Stimulated activated CD8-positive, alpha-beta memory T cell treated with anti-CD3 and anti-CD28 coated beads, Interleukin-4, amount 100 ng/mL, for 1 hour (primary cell): ENCODE measurements at places on chromosomes 4 and X.

GRCh38 chr4:58957711-58958110 lies 1847.5 kb upstream of the IGFBP7 start:
- DNase-seq = no peak

DNA sequence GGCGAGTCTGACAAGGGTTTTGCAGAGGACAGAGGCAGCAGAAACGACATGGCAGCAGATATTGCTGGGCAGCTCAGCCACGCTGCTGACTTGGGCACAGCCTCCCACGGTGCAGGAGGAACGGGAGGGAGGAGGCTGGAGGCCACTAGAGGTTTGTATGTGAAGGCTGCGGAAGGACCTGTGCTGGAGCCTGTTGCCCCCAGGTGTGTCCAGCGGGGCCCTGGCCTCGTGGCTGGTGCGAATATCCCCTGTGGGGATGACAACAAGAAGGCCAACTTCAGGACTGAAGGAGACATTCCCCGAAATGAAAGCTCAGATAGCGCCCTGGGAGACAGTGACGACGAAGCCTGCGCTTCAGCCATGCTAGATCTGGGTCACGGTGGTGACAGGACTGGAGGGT lies 100.2 kb downstream of the FNIP2 start:
- DNase-seq = no peak

DNA sequence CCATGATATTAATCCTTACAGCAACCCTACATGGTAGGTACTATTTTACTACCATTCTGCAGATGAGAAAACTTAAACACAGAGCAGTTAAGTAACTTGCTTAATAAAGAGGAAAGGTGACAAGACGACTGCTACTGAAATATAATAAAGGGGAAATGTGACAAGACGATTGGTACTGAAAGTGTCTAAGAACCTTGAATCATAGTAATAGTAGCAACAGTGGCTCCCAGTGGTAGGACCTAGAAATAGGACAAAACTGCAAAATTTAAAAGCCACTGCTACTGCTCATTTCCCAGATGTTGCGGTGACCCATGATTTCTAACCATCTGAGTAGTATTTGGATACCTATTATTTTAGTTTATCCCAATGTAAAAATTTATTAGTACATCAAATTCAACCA lies 89.5 kb downstream of the TASL start:
- no peak for DNase-seq

DNA sequence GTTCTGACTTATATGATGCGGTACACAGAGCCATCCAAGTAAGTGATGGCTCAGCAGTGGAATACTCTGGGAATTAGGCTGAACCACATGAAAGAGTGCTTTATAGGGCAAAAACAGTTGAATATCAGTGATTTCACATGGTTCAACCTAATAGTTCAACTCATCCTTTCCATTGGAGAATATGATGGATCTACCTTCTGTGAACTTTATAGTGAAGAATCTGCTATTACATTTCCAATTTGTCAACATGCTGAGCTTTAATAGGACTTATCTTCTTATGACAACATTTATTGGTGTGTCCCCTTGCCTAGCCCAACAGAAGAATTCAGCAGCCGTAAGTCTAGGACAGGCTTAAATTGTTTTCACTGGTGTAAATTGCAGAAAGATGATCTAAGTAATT lies 15.4 kb upstream of the AFP start:
- no peak for DNase-seq

DNA sequence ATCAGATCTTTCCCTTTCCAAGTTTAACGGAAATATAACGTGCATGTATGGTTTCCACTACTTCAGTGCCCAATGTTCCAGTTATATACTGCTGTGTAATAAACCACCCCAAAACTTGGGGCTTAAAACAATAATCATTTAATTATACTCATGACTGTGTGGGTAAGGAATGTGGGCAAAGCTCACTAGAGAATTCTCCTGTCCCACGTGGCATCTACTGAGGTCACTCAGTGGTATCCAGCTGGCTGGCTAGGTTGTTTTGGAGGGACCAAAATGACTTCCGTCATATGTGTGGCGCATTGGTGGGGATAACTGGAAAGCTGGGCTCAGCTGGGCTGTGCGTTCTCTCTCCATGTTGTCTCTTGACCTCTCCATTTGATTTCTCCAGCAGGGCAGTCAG lies 18.5 kb downstream of the ZCCHC18 start:
- no peak for DNase-seq

DNA sequence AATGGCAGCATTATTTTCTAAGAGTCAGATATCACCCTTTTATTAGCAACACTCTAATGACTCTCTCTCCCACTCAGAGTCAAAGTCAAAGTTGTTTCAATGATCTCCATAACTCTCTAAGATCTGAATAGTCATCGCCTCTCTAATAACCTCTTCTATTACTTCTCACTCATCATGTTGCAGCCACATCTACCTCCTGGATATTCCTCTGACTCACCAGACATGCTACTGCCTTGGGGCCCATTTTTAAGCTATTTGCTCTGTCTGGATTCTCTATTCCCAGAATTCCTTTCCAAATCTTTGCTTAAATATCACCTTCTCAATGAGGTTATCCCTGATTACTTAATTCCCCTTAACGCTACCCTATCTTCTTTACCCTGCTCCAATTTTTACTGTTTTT lies 391.8 kb upstream of the MAGEB16 start:
- no peak for DNase-seq

DNA sequence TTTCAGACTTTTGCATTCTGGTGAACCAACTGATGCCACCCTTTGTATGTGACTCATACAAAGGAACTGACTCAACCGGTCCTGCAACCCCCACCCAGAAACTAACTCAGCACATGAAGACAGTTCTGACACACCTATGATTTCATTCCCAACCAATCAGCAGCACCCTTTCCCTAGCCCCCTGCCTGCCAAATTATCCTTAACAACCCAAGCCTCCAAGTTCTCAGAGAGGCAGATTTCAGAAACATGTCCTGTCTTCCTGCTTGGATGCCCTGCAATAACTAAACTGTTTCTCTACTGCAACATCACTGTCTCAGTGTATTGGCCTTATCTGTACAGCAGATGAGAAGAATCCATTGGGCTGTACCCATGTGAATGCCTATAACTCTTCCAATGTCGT lies 284.7 kb downstream of the CAMK2D start:
- no peak for DNase-seq
